Activated CD4-positive, alpha-beta T cell treated with anti-CD3 and anti-CD28 coated beads, Interleukin-2, amount 50 U/mL, for 24 hours (primary cell): ENCODE measurements at places on chromosomes 2 and 18.
A peak's percentile ranks its signal among the peaks of the same experiment; 100 is the strongest.

DNA sequence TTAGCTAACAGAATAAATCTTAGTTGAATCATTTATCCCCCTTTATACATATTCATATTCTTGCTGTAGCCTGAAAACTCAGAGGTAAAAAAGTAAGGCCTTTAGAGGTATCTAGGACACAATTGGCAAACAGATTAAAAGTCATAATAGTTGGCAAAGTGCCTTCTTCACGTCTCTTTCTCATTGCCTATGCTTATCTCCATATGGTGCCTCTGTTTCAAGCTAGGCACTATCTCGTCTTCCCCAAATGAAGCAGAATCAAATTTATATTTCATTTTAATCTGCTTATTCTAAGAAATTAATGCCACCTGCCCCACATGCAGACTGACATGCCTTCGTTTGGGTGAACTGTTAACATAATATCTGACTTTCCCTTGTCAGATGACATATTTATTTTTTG, 245.4 kb downstream of the CDH2 start:
- no peak for DNase-seq

GRCh38 chr2:28652217-28652616, 99.4 kb upstream of the PPP1CB start:
- no peak for DNase-seq

GRCh38 chr18:37238282-37239108, 327.1 kb downstream of the CELF4 start:
- DNase-seq = no peak

GRCh38 chr2:36394804-36395203, 39.2 kb downstream of the CRIM1 start:
- no peak for DNase-seq

- no peak for DNase-seq
Measured at GRCh38 chr2:1793001-1793867, 48.9 kb upstream of the PXDN start.

DNA sequence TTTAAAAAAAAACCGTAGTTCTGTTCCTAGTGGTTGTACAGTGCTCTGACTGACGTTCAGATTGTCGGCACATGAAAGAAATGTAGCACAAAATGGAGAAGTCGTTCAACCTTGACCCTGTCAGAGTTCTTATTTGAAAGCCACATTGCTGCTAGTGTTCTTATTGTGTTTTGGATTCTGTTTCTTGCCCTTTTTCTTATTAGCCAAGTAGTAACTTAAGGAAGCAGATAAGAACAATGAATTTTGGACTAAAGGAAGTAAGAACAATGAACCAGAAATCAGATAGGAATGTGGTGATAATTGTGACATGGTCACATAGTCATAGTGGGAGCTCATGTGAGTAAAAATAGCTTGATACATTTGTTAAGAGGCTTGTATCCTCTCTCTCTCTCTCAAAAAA, 45.9 kb downstream of the RPIA start:
- DNase-seq = no peak

DNA sequence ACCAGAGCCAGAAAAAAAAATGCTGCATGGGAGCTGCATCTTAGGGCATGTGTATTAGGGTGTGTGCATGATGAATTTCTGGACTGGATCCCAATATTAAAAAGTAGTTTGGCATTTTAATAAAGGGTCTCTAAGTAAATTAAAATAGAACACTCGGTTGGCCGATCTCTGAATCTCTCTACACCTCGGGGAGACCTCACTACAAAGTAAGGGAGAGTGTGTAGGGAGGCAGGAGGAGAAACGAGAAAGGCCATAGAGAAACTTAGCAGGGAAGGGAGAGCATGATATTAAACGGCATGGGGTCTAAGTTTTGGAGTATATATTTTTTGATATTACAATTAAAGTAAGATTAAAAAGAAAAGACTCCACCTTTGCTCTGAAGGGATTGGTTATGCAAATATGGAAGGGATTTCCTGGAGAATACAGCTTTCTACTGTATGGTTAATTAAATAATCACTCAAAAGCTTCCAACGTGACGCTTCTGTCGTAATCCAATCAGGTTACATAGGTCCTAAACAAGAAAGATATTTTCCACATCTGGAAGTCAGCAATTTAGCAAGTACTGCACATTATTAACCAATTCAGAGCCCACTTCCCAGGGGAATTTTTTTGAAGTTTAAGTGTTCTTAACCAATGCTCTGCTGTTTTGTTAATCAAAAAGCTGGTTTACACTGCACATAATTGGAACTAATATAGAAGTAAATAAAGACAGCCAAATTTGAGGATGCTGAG, 1.0 kb upstream of the ZEB2 start:
- DNase-seq = no peak

DNA sequence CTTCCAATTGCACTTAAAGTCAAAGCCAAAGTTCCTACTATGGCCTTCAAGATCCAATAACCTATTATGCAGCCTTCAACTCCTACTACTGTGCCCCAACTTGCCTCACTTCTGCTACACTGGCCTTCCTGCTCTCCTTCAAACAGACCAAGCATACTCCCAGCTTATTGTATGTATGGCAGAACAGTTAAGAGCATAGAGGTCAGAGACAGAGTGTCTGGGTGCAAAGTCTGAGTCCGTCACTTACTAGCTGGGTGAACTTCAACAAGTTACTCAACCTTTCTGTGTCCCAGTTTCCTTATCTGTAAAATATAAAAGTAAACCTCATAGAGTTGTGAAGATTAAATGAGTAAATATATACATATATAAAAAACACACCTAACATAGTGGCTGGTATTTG, 37.2 kb downstream of the YES1 start:
- DNase-seq = no peak

DNA sequence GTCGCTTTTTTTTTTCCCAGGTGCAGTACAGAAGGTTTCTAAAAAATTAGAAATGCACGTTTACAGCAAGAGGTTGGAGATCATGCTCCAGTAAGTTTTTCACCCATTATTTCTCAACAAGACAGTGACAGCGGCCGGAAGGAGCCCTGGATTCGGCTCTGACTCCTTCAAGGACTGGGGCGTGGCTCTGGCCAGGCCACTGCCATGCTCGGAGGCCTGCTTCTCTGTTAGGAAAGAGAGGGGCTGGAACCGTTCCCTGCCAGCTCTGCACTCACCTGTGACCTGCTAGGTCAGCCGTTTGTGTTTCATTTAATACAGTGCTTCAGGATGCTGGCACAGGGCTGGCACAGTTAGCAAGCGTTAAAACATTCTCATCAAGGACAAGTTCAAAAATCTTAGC, 6.7 kb upstream of the IAH1 start:
- DNase-seq = no peak

GRCh38 chr2:47402805-47403608, at the start of gene MSH2:
Gene MSH2, plus strand, starts transcription at chr2:47403156. Its CDS starts 36 bp downstream, at chr2:47403192.
- DNase-seq = peak; percentile 91

DNA sequence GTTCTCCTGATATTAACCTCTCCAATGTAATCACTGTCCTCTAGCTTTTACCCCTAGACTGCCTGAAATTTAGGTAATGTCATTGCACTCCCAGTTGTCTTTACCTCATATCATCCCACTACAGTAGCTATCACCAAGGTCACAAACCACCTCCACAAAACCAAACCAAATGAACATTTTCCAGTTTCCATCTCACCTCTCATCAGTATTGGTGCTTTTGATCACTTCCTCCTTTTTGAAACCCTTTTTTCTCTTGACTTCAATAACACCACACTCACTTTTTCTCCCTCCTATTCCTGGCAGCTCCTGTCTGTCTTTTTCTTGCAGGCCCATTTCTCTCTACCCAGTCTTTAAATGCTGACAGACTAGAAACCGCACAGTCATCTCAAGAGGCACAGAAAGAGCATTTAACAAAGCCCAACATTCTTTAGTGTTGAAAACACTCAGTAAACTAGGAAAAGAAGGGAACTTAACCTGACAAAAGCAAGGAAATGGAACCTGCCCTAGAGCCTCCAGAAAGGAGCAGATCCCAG, 95.9 kb upstream of the SIX2 start:
- no peak for DNase-seq

DNA sequence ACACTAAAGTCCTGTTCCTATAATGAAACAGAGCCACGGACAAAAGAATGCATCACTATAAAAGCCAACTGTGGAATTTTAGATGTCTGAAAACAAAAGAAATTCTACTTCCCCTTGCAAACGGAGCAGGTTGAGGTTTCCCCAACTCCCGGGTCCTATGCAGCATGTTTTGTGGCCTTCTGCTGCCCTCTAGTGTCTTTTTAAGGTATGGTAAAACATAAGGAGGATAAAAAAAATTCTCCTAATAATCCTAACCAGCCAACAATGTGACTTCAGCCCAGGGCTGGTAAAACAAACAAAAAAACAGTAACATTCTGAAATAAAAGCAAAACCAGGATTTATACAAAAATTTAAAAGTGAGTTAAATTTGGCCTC, 539.5 kb downstream of the NRXN1 start:
- DNase-seq = no peak

GRCh38 chr18:2293109-2293839, 278.0 kb downstream of the METTL4 start:
- DNase-seq = no peak

DNA sequence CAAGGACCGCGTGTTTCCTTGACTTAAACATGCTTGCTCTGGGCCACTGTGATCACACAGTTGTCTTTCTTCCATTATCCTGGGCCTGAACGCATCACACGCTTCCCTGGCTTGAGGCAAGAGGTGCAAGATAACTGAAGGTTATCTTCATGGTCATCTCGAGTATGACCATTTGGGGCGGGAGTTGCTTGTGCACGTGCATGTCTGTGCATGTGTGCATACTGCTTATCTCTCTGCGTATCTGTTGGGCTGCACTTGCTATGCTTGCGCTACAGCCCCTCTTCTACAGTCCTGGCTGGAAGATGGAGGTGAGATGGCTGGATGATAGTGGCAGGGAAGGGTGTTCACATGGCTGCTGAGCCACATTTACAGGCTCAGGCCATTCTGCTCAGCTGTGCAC, 27.2 kb upstream of the EFR3B start:
- DNase-seq = no peak

DNA sequence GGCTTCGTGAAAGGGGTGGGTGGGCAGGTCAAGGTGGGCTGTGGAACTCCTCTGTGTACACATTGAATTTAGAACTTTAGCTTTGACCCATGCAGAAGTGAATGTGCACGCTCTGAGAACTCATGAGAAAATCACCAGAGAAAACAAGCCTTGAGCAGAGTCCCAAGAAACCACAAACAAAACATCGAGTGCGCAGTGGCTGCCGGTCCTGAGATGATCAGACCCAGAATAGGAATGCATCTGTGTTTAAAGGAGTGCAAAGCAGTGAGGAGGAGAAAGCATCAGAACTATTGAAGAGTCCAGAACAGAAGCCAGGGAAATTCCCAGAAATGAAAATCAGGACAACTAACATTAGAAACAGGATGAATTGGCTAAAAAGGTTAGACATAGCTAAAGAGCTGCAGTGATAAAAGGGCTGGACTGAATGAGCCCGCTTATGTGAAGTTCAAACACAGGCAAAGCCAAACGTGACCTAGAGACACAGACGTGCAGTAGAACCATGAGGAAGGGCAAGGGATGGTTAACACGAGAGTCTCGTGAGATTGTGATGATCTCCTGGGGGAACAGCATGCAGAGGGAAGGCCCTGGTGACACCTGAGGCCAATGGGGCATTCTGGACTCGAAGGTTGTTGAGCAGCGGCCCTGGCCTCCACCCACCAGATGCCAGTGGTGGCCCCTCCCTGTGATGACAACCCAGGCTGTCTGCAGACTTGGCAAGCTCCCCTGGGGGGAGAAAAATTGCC, 16.4 kb upstream of the TXNL4A start:
- DNase-seq = no peak

GRCh38 chr2:145199042-145199441, 679.1 kb upstream of the ZEB2 start:
- no peak for DNase-seq

GRCh38 chr18:78994977-78995582, 15.5 kb downstream of the SALL3 start:
- DNase-seq = no peak

DNA sequence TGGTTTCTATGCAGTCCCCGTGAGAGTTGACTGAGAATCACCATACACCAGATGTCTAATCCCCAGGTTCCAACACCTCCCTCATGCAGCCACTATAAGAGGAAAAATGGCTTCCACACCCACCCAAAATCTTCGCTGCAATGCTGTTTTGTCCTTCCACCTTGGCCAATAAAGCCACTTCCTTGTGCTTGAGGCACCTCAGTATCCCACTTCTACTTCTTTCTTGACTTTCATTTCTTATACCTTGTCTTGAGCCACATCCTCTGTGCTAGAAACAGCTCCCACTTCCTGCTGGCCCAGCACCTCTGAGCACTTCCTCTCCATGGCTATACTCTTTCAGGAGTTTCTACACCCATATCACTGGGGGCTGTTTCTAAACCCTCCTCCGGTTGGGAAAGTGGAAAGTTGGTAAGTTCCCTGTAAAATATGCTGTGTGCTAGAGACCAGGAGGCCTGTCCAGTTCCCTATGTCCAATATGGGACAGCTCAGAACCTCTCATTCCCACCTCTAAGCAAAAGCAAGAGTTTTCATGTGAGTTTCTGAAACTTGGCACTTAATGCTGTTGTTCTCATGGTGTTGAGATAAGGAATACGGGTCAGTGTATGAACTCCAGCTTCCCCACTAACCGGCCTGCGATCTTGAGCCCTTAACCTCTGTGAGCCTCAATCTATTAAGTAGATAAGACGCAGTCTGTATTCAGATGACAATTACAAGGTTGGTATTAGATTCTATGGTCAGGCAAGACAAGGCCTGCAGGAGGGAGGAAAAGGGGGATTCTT, 209.1 kb upstream of the ID2 start:
- DNase-seq = no peak

DNA sequence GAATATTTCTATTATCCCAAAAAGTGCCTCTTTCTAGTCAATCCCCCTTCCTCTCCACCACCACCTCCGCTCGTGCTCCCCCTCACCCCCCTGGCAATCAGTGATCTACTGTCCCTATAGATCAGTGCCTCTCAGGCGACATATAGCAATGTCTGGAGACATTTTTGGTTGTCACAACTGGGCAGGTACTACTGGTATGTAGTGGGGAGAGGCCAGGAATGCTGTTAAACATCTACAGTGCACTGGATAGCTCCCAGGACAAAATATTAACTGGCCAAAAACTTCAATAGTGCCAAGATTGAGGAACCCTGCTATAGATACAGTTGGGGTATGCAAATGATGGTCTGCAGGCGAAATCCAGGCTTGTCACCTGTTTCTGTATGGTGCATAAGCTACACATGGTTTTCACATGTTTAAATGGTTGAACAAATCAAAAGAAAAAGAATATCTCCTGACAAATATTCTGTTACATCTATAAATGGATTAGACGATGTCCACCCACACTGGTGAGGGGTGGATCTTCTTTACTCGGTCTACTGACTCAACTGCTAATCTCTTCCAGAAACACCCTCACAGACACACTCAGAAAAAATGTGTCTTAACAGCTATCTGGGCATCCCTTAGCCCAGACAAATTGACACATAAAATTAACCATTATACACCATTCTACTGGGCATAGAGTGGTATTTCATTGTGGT, 25.5 kb downstream of the DPYSL5 start:
- DNase-seq = no peak
